CD8-positive, alpha-beta memory T cell (primary cell): ENCODE measurements at places on chromosomes 4 and X.

DNA sequence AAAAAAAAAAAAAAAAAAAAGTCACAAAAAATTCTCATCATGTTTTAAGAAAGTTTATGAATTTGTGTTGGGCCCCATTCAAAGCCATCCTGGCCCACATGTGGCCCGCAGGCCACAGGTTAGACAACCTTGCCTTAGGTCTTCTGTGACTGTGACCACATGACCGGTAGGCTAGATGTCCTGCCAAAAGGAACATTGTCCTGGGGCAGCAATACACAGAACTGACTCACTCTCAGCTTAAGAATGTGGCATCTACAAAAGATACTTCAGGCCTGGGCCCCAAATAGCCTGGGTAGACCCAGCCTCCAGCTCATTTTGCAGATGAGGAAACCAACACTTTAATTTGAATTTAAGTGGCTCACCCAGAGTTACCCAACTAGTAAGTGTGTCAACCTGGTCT, 10.0 kb downstream of the AWAT2 start:
- no peak for DNase-seq

- DNase-seq, result no peak
Observed at GRCh38 chr4:3016961-3017360, 53.6 kb downstream of the GRK4 start.

DNA sequence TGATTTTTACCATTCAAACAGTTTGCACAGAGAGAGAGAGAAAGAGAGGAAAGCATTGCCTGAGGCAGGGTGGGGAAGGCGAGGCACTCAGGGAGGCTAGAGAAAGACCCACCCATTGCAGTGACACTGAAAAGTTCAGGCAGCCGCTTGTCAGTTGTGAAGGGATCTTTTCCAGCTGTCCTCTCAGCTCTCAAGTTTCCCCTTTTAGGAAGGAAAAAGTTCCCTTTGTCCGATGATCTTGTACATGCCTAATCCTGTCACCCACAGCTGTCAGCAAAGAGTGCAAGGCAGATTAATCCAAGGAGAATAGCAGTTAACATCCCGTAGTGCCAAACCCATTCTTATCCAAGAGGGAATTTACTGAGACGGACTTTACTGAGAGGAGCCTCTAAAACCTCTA, 255.0 kb downstream of the MAGEB5 start:
- no peak for DNase-seq

- no peak for DNase-seq
Observed at GRCh38 chr4:132593717-132594400, 555.2 kb upstream of the PCDH10 start.

DNA sequence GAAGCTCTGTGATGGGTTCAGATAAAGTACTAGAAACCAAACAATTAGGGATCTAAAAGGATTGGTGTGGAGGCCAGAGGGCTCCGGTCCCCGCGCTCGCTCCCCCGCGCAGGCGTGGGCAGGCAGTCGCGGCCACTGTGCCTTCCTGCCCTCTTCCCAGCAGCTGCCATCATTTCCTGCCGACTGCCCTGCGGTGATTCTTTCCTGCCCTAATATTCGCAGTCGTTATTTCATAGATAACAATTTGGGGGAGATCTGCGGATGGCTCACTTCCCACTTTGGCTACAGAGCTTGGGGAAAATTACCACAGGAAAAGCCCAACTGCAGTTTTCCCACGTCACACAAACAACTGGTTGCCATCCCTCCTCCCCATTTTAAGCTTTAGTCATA, 2.2 kb downstream of the GRIA2 start:
- no peak for DNase-seq
